Stimulated activated CD4-positive, alpha-beta T cell treated with anti-CD3 and anti-CD28 coated beads, Interleukin-4, amount 100 ng/mL, for 24 hours (primary cell): ENCODE measurements at places on chromosomes 7 and 10.

GRCh38 chr7:26657206-26657641 is 207.2 kb downstream of the SKAP2 start:
- no peak for DNase-seq

GRCh38 chr10:17085011-17085725 is 44.4 kb downstream of the CUBN start:
- DNase-seq = no peak

- no peak for DNase-seq
Measured at GRCh38 chr10:130636313-130636930, 500.2 kb downstream of the GLRX3 start.

GRCh38 chr10:78533098-78533497 is 499.4 kb downstream of the RPS24 start:
- no peak for DNase-seq

DNA sequence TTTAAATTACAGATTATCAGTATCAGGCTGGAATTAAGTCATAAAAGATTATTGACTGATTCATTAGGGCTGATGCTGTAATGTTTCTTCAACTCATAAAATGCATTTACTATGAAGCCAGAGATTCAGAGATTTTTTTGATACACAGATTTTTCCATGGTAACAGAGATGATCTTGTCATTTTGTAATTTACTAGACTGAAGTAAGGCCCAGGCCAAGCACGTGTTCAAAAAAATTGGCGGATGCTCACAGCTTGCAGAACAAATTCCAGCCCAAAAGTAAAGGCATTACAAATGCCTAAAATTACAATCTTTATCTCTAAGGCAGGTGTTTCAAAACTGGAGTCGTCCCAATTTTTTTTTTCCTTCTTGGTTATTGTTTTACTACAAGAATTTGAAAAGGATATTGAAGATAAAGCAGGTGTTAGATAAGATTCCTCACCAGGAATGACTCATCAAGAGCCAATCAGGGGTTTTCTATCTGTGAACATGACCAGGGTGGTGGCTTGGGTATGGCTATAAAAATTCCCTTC is 78.4 kb upstream of the MEOX2 start:
- DNase-seq = no peak

GRCh38 chr7:99624484-99624883 is 7.7 kb downstream of the ZSCAN25 start:
- peak; percentile 61 for DNase-seq

DNA sequence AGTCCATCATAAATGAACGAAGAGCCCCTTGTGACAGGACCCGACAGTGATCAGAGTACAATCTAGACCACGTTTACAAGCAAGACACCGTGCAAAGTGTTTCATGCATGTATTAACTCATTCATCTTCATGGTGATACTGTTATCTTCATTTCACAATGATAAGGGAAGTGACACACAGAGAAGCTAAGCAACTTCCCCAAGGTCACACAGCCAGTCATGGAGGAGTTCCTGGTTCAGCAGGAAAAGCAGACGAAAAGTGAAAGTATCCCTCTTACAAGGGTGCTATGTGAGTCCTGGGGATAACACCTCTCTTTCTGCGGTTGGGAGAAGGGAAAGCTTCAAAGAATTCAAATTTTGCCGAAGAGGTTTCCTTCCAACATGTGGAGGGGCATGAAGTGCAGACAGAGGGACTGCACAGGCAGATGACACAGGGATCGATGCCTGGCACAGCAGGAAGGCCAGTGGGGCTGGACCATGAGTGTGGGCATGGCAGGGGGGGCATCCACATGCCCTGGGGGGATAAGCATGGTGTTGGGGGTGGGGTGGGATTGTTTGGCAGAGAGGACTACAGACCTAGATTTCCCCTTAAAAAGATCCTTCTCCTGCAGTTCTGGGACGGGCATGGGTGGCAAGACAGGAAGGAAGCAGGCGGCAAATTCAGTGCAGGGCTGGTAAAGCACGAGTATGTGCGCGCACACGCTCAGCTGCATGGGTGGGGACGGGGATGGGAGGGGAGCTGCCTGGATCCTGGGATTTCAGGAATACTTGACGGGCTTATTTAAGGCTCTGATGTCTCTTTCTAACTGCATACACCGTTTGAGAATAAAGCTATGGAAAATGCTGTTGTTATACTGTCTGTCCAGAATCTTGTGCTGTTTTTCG is 33.5 kb upstream of the DDC start:
- DNase-seq = no peak

GRCh38 chr7:40429826-40430225 is 295.0 kb downstream of the SUGCT start:
- DNase-seq = no peak

- no peak for DNase-seq
Measured at GRCh38 chr7:5582532-5582935, 158.9 kb upstream of the TNRC18 start.

- DNase-seq = no peak
Measured at GRCh38 chr10:85012305-85012704, 683.9 kb downstream of the CCSER2 start.

DNA sequence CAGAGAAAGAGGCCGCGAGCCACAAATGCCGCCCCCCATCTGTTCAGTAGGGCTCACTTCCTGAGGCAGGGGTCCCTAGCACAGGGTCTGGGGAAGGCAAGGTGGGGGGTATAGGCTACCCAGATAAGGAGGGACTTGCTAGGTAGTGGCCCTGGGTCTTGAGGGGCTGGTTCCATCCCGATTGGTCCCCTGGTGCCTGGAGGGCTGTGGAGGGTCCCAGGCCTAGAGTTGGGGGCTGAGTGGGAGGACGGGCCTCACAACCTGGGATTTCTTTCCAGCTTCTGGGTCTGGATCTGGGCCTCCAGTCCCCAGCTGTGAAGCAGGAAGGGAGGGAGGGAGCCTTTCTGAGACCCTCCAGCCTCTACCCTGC is 75.1 kb upstream of the EN2 start:
- no peak for DNase-seq

DNA sequence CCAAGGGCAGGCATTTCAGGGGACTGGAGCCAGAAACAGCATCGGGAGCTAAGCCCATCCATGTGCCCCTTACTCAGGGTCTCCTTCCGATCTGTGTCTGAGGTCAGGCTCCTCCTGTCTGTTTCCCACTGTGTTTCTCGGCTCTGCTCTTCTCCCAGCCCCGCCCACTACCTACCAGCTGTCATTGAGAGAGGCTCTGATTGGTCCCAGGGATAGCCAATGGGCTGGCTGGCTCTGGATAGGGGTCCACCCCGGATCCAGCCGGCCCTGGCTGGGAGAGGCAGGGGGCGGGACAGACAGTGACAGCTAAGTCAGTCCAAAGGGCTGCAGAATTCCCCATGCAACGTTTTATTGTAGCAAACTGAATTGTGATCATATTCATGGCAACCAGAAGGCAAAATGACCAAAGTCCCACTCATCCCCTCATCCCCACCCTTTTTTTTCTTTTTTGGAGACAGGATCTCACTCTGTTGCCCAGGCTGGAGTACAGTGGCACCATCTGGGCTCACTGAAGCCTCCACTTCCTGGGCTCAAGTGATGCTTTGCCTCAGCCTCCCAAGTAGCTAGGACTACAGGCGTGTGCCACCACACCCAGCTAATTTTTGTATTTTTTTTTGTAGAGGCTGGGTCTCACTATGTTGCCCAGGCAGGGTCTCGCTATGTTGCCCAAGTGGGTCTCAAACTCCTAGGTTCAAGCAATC is 76.3 kb downstream of the CLIP2 start:
- no peak for DNase-seq

- DNase-seq = no peak
Measured at GRCh38 chr10:60717852-60718251, 60.4 kb upstream of the CDK1 start.

- no peak for DNase-seq
Measured at GRCh38 chr7:43856996-43857395, 12.3 kb downstream of the MRPS24 start.

GRCh38 chr10:121595806-121596688 is 2.2 kb downstream of the FGFR2 start:
- no peak for DNase-seq

DNA sequence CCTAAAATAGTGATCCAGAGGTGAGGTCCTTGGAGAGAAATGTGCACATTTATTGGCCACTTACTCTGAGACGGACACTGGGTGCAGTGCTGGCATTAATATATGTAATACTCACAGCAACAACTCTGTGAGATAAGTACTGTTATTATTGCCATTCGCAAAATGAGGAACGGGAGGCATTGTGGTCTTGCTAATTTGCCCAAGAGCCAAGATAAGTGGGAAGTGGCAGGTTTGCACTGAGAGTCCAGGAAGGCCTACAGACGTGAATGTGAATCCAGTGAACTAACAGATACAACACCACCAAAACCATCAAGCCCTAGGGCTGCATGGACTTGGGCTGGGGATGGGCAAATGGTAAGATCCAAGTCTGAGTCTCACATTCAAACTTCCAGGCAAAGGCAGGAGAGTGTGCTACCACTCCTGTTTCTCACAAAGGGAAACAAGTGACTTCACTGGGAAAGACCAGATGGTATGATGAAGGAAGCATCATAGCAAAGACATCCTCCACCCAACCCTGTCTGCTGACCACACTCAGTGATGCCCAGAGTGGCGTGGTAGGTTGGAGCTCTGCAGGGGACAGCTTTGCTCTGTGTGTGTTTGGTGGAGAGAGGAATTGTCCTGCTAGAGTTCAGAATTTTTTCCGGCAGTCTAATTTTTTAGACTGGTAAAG is 19.2 kb downstream of the TMEM273 start:
- no peak for DNase-seq

DNA sequence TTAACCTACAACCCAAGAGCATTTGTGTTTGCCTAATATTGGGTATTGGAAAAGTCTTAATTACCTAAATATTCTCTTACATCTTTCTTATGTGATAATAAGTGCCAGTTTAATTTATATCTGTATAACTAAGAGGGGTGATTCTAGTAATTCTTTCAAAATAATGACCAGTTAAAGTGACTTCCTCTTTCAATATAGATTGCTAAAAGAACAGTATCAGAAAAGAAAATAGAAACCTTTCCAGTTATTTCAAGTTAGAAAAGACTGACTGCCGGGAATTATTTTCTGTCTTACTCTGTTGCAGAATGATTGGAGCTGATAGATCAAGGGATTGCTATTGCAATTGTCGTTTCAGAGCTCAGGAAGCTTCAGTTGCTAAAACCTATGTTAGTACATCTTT is 525.0 kb upstream of the SEMA3D start:
- DNase-seq = no peak

GRCh38 chr10:74991435-74991834 is 120.0 kb upstream of the SAMD8 start:
- DNase-seq = no peak

GRCh38 chr7:149053885-149054284 is 25.6 kb upstream of the PDIA4 start:
- DNase-seq = no peak

DNA sequence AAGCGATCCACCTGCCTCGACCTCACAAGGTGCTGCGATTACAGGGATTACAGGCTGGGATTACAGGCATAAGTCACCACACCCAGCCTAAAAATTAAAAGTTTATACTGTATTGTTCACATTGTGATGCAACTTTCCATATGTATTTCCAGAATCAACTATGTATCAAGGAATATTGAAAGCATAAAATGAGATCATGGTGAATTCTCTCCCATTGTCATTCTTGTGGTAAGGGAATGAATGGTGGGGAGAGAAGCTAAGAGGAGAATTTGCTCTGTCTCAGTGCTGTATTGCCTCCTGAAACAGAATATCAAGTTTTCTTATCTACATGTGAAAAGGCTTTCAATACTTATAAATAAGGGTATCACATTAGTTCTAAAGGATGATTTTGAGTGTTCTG is 81.7 kb downstream of the CD36 start:
- no peak for DNase-seq
